Amniotic stem cell (primary cell): ENCODE measurements at places on chromosomes 5 and 9.

DNA sequence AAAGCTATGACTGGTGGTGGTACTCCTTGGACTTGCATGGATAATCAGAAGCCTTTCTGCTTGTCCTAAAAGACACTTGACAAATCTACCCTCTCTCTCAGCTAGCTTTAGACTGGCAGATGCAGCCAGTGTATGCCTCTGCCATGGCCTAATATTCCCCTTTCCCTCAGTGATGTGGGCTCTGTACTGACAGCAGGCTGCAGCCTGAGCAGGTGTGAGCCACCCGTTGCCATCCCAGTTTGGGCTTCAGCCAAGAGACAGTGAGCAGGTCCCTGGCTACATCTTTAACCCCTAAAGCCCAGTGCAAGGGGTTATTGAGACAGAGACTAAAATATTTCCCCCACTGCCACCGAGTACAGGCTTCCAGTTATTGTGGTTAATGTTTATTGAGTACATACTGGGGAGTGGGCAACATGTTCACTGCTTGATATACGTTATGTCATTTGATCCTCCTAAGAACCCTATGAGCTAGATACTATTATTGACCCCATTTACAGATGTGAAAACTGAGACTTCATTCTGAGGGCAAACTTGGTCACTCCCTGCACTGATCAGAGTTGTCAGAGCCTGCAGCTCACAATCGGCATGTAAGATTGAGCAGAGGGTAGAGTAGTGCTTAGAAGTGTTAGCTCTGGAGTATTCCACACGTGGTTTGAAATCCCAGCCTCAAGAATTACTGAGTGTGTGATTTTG, 254.2 kb downstream of the ARHGAP26 start:
- DNase-seq = no peak

- DNase-seq = no peak
Measured at GRCh38 chr9:33264003-33264472, 470 bp downstream of the BAG1 start.

DNA sequence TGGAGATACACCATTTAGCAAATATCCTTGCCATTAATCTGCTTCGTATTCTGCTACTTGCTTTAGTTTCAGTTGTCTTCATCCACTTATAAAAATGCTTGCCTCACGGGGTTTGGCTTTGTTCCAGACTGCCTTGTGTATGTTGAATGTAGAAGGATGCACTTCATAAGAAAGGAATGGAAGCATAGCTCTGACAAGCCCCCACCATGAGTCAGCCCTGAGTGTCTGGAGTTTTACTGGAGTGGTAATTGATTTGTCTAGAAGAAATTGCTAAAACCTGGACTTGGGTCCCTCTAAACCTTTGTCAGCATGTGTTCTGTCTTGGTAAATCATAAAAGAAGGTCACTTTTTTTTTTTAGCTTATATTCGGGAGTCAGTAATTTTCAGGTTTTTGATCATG, 4.6 kb downstream of the TEX48 start:
- peak; percentile 99 for DNase-seq

- DNase-seq = no peak
Measured at GRCh38 chr5:136052692-136053335, 24.0 kb downstream of the TGFBI start.

- no peak for DNase-seq
Measured at GRCh38 chr5:42579320-42579719, 156.1 kb downstream of the GHR start.

DNA sequence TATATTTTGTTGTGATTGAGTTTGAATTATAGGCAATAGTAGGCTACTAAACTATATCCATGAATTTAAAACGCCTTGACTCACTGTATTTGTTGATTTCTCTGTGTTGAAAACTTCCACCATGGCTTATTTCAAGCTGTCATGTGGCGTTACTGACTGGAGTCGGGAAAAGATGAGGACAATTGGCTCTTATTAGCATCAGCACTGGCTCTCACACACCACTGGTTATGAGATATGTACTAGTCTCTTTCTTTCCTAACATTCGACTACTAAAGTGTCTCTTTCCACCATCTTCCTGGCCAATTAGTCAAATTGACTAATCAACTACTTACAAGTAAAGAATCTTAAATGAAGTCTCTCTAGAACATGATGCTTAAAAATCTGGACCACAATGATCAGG, 9.1 kb upstream of the DAB2 start:
- no peak for DNase-seq

DNA sequence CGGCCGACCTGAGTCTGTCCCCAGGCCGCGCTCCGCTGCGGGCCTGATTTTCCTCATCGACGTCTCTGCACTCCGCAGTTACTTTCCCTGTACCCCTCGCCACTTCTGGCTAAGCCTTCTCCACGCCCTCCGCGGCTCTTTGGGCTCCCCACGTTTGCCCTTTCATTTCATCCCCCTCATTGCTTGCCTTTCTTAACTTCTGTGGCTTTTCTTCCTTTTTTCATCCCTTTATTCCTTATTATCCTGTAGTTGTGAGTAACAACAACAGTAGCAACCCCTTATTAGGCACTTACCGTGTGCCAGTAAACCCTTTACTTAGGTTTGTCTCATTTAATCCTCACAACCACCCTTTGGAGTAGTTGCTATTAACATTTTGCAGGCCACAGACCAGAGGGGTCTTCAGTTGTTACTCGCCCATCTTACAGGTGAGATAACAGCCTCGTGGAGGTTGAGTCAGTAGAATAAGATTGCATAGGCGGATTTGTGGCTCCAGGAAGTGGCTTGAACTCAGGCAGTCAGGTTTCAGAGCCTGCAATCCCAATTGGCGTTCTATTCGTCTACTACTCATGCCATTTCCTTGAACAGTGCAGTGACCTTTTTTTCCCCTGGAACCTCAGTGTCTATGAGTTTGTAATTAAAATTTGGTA, 724 bp downstream of the TCERG1 start:
- DNase-seq = no peak

- peak; percentile 92 for DNase-seq
Measured at GRCh38 chr9:121398374-121398773, 28.3 kb upstream of the STOM start.
